ENCODE measurements at places on chromosomes 6 and 20. TPM values are rescaled to one million over a fixed set of nuclear protein-coding genes. Genes with fewer than 3 reads are reported as not detected.

Gene SALL4
- 2.6 TPM for total RNA-seq

Gene AGER
- 13.6 TPM for total RNA-seq

Gene PNPLA1
- 0.22 TPM for total RNA-seq

Gene EFCAB8
- total RNA-seq, result 1.1 TPM

Gene LZTS3
- 10.5 TPM for total RNA-seq

Gene PTCRA
- 0.40 TPM for total RNA-seq

Gene HRH3
- not detected for total RNA-seq

Gene PKIB
- 2.2 TPM for total RNA-seq

Gene TRIM39
- total RNA-seq, result 18.0 TPM

Gene HDGFL1
- total RNA-seq, result not detected

Gene LY6G5B
- 20.4 TPM for total RNA-seq

Gene CD93
- total RNA-seq, result 81.0 TPM

Gene LRP11
- 34.0 TPM for total RNA-seq

Gene MAP7
- 1.2 TPM for total RNA-seq

Gene ENPP5
- 1.9 TPM for total RNA-seq

Gene ULBP1
- total RNA-seq, result not detected

Gene VGLL2
- total RNA-seq, result not detected

Gene TREML1
- total RNA-seq, result 2.1 TPM

Gene SLC32A1
- total RNA-seq, result not detected

Gene BPIFB2
- total RNA-seq, result not detected

Gene EPB41L2
- 889 TPM for total RNA-seq

Gene SSTR4
- not detected for total RNA-seq

Gene LHFPL5
- not detected for total RNA-seq

Gene HIVEP1
- 48.6 TPM for total RNA-seq

Gene RAB44
- total RNA-seq, result 0.27 TPM

Gene RNF182
- 0.49 TPM for total RNA-seq

All from sciatic nerve (tissue), 2 donors.